ENCODE measurements at places on chromosomes 2 and 18.

DNA sequence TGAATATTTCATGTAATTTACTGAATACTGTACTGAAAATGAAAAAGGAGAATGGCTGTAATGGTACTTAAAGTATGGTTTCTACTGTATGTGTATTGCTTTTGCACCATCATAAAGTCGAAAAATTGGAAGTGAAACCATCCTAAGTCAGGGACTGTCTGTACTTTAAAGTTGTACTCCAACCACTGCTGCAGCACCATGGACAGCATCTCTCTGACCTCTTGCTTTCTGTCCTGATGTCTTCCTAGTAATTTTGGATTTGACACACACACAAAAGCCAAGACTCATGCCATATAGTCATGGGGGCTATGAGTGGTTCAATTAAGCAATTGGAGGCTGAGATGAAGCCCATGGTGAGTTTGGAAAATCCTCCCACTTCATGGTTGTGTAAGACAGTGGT, 256.3 kb upstream of the PKDCC start:
- DNase-seq = peak; percentile 63

GRCh38 chr2:152161598-152161997, 14.0 kb downstream of the STAM2 start:
- no peak for DNase-seq

DNA sequence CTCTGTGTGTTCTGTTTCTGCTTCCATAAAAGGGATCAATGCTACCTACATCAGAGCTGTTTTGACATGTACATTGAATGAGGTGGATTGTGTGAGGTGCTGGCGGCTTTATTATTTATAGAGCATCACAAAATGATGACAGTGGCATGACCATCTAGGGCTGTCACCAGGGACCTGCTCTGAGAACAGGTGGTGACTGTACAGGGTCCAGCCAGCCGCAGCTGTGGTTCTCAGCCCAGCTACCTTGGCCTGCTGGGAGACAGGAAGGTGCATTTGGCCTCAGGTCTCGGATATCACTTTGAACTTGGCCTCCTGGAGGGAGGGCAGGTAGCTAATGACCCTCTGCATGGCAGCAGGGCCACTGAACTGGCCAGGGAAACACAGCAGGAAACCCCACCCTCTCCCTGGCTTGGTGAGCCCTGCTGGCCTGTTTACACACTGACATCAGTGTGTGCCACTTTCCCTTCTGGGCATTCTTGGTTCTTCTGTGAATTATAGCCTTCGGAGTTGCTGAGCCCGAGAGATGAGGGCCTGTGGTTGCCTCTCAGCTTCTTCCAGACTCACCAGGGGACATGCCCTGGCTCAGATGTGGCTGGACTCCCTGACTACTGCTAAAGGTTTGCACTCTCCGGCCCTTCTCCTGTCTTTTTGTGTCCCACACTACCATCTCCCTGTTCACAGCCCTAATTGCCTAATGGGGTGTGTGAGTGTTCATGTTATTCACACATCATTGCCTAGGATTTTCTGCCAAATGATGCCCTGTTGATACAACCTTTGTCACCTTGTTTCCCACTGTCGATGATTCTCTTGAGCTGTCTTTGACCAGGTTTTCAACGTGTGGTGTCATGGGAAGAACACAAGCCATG, 109.2 kb upstream of the RAB12 start:
- no peak for DNase-seq

GRCh38 chr18:51340332-51340731, 142.9 kb upstream of the MEX3C start:
- no peak for DNase-seq

- DNase-seq = no peak
Observed at GRCh38 chr2:126275098-126275497, 380.9 kb upstream of the GYPC start.

- peak; percentile 38 for DNase-seq
Observed at GRCh38 chr2:200138391-200139124, 167.9 kb upstream of the SPATS2L start.

DNA sequence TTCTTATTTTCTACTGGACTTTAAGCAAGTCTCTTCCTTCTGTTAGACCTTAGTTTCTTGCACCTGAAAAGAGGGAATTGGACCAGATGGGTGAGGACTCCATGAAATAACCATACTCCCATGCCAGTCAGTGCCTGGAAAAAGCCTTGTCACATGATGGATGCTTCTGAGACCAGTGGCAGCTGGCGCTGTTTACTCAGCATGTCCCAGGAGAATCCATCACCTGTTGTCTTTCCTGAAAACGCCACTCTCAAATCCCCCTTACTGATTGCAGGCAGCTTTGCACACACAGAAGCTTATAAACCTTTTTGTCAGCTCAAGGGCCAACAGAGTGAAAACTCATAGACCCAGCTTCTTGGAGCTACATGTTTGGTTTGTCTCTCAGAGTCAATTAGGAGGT, 117.6 kb downstream of the POLE4 start:
- DNase-seq = no peak

DNA sequence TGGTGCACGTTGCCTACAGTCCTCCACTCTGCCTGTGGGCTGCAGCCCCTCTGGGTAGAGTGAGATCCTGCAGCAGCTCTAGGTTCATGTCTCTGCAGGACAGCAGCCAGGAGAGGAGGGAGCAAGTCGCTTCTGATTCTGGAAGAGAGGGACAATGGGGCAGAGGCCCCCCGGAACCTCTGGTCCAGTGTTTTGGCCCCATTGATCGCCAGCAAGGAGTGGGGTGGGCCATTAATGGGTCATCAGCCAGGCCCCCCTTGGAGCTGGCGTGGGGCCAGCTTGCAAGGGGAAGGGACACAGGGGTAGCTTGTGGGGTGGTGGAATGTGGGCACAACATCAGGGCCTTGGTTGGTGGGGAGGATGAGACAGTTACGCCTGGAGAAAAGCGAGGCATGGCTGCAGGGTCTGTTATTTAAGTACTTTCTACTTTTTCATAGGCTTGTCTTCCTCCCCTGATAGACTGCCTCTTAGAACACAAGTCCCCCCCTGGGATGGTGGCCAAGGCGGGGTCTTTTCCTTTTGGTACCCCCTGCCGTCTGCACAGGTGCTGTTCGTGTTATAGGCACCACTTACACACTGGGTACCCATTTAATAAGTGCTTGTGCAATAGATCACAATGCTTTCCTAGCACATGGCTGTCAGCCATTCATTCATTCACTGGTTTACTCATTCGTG, 44.6 kb downstream of the INHBB start:
- no peak for DNase-seq

GRCh38 chr18:33558529-33558928, 19.5 kb upstream of the ASXL3 start:
- no peak for DNase-seq

GRCh38 chr2:127739800-127740199, 38.5 kb downstream of the SFT2D3 start:
- DNase-seq = no peak

DNA sequence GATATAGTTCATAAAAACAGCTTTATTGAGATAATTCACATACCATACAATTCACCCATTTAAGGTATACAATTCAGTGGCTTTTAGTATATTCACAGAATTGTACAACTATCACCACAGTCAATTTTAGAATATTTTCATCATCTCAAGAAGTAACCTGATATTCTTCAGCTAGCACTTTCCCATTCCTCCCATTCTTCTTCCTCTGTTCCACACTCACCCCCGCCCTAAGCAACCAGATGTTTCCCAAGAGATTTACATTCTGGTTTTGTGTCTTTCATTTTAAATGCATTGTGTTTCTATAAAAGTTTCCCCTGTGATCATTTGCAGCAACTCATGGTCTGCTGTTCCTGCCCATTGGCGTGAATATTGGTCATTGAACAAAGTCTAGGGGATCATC, 5.4 kb downstream of the GPN1 start:
- DNase-seq = no peak

DNA sequence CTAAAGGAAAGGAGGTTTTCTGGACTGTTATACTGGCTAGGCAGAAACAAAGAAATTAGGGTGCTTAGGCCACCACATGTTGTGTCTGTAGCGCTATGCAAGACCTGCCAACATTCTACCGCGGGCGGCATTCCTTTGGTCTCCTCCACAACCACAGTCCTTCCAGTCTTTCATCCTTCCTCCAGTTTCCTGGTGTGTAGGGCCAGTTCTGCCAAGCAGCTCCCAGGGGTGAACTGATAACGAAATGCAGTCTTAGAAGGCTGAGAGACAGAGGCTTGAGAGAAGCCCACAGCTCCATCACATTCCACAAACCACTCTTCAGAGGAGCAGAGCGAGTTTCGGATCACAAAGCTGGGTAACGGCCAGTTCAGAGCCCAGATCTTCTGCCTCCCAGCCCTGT, 19.5 kb upstream of the CXXC1 start:
- DNase-seq = no peak

DNA sequence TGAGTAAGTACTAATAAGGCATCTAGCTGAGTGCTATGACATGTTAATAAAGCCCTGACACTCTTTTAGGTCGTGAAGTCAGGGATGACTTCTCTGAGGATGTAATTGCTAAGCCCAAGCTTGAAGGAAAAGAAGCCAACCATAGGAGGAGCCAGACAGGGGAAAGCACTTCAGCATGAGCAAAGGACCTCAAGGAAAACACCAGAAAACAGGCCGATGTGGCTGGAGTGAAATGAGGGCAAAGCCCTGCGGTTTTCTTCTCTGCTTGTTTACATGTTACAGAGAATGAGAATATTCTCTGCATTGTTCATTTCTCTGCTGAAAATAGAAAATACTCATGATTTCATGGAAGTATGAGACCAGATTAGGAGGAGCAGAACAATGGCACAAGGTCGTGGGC, 112.5 kb upstream of the ARHGAP28 start:
- DNase-seq = peak; percentile 51

- no peak for DNase-seq
Observed at GRCh38 chr2:201496785-201497184, 45.2 kb downstream of the STRADB start.

DNA sequence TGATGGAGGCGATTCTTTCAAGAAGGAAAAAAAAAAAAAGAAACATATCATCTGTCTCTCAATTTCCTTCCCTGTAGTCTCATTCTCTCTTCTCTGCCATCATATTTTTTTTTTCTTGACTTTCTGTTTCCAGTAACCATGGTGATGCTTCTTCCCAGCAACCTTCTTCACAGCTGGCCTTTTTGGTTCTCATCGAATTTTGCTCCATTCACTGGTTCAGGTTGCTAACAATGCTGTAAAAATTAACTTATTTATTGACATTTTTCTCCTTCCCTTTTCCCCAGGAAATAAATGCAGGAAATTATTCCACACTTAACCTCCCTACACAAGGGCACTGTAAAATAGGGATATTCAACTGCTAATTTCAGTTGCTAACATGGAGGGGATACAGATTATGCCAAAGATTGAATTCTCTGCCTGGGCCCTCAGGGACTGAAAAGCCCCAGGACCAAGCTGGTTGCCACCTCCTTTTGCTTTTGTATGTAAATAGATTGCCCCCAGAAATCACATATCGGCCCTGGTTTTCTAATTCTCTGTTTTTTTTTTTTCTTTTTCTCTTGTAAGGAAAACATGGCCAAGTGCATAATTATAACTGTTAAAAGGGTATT, 154.7 kb downstream of the MAP2 start:
- no peak for DNase-seq

- DNase-seq = no peak
Observed at GRCh38 chr2:42009657-42010580, 37.9 kb upstream of the PKDCC start.

GRCh38 chr2:176552501-176553135, 283.4 kb downstream of the MTX2 start:
- DNase-seq = peak; percentile 69

DNA sequence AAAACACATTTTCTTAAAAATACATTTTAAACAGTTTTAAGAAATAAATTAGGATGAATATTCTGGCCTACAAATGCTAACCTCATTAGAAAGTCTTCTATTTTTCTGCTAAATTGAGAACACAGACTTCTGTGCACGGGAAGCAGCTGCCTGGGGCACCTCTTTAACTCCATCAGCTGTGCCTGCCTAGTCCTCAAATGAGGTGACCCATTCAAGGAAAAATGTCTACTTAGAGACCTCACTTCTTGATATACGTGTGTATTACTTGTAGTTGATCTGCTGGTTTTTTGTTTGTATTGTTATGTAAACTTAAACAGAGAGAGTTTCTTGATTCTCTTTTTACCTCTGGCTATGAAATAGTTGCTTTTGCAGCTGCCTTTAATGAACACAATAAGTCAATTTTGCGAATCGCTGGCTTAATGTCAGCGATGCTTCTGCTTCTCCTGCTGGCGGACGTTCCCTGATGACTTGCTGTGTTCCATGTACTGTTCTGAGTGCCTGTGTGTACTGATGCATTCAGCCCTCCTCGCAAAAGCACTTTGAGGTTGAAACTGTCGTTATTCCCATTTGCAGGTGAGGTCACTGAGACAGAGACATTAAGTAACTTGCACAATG, 88.7 kb upstream of the TXNDC2 start:
- peak; percentile 75 for DNase-seq

DNA sequence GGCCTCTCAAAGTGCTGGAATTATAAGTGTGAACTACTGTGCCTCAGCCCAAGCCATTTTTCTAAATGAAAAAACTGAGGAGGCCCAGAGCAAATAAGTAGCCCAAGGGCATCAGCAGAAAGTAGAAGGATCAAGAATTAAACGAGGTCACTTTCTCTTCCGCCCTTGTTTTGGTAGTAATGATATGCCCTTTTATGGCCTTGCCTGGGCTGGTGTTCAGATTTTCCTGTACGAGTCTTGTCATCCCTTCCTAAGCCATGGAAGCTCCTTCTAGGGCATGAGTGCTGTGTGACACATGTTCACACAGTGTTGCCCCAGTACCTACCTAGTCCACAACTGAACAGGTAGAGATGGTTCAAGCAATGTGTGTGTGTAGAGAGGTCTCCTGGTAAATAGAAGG, 6.6 kb downstream of the HPCAL1 start:
- DNase-seq = no peak

- DNase-seq = no peak
Observed at GRCh38 chr2:203870941-203871340, 3.4 kb downstream of the CTLA4 start.

- DNase-seq = no peak
Observed at GRCh38 chr2:143347901-143348414, 218.7 kb downstream of the ARHGAP15 start.

DNA sequence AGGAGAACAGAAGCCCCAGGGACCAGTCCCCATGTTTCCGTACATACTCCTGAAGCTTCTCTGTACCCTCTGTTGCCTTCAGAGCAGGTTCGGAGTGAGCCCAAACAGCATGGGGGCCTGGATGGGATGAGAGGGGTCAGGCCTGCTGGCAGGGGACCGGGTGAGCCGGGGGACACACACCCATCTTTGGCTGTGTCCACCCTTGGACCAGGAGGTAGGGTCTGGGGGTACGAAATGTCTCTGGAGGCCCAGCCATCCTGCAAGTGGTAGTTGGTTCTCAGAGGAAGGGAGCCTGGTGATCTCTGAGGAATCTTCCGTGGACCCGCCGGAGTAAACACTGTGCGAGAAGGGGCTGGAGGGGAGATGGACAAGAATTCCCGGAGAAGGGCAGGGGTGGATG, 15.3 kb downstream of the FBLN7 start:
- DNase-seq = no peak

GRCh38 chr2:40249577-40249976, 202.3 kb downstream of the SLC8A1 start:
- no peak for DNase-seq

Measured in foreskin fibroblast (primary cell).